ENCODE measurements at places on chromosomes 4 and X.

- no peak for DNase-seq
These were observed 71.4 kb upstream of the ETNPPL start for GRCh38 chr4:108834166-108834834.

DNA sequence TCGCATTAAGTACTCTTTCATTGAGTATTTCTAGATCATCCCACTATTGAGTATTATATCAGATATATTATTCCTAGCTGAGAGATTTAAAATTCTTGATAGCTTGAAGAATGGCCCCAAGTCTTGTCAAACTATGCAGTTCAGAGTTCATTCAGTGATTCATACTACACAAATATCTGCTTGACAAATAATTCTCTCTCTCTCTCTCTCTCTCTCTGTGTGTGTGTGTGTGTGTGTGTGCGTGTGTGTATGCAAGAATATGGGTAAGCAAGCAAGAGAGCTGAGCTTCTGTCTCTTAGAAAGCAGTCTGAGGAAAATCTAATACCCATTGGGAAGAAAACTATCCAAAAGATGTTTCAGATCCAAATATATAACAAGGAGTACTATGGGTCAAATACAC is 142.0 kb downstream of the SLC10A7 start:
- no peak for DNase-seq

- DNase-seq = no peak
These were observed 62.3 kb downstream of the TMA16 start for GRCh38 chr4:163556650-163557391.

- DNase-seq = no peak
These were observed 38.4 kb upstream of the CLNK start for GRCh38 chr4:10722957-10723356.

- no peak for DNase-seq
These were observed 19.6 kb upstream of the FGF16 start for GRCh38 chrX:77427611-77428010.

DNA sequence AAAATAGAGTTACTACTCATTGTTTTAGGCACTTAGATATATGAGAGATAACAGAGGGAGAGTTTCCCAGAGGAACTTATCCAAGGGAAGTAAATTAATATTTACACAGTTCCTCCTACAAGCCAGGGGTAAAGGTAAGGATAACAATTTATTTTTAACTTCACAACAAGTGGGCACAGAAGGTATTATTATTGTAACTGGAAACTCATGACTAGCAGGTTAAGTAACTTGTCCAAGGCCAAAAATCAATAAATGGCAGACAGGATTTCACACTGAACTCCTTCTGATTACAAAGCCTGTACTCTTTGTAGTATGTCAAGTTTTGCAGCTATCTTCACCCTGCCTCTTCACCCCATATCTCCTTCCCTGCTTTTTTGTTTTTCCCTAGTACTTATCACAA is 46.9 kb upstream of the F8A3 start:
- DNase-seq = no peak

DNA sequence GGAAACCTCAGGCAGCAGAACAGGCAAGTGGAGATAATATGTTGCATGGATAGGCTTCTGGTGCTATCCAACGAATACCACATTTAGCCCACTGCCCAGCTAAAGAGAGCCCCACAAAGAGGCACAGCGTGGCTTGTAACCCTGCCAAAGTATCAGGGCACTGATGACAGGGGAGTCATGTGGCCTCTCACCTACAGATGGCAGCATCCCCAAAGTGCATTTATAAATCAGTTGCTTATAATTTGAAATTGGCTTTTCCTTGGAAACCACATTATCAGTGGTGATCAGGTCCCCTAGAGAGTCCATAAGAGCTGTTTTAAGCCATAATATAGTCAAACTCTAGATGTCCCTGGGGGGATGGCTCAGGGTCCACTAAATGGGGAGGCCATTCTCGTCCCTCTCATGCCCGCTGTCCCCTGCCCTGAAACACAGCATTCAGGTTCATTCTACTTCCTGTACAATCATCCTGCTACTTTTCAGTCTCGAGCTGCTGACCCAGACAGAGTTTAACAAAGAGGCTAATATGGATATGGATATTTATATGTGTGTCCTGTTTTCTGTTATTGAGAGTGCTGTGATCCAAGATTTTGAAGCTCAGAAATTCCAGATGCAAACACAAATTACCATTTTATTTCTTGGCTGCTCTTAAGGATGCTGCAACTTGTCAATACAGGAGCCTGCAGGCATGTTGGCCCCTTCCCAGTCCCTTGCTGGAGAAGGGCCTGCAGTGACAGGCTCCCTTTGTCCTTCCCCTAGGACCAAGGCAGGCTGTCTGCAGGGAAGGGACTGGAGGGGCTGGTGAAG is 28.5 kb downstream of the SRPX start:
- DNase-seq = no peak

DNA sequence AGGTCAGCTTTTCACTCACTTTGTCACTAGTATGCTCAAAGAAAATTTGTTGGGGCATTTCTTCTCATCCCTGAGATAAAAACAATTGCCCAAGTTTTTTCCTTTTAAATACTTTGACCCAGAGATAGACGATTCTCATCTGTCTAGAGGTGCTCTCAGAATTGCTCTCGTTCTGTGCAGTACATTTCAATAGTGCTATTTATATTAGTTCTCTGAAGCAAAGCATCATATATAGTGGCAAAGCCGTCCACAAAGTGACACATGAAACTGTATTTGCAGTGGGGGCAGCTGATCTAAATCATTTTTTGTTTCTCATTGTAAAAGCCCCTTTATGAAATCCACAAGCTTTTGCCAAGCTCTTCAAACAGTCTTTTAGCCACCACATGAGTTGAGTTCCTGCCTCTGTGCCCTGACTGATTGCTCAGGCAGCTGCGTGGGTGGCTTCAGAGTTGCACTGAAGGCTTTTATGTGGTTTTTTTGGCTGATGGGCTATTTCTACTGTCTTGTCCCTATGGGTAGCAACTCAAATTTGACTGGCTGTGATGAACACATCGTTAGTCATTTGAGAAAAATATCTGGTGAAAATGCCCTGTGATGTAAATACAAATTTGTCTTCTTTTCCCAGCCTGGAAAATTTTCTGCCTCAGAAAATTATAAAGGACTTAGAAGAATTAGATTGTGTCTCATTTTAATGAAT is 119.1 kb upstream of the OTUD4 start:
- no peak for DNase-seq

All from brain pericyte (primary cell).